ENCODE measurements at places on chromosomes 7 and 10.

DNA sequence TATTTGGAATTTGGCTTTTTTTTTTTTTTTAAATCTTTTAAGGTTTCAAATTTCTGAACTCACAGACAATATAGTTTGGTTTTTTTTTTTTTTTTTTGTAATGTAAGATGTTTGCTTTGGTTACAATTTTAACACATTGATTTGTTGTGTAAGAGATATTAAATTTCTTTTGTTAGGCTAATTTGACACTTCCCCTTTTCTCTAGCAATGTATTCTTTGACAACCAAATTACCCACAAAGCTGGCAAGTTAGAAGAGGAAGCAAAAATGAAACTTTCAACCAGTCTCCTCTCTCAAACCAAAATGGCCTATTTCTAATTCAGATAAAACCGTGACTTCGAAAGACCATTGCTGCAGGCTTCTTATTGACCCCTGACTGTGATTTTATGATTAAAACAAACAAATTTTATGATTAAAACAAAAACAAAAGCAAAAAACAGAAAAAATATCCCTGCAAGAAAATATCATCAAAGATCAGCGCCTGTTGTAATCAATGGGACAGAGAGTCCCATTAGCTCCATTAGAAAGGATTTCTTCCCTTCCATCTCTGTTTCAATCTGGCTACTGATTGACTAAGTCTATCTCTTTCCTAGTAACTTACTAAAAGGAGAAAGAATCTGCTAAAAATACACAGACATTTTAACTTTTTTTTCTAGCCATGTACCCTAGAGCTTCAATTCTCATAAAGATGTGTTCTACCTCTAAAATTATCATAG is 489.2 kb downstream of the MDFIC start:
- H3K27me3 ChIP-seq, result no peaks in the 10 kb centered on the region
- H3K4me3 ChIP-seq, result no peak overlapping the region
- no peaks in the 10 kb centered on the region for H3K36me3 ChIP-seq
- DNase-seq, result no peak
- H3K4me1 ChIP-seq, result no peaks in the 10 kb centered on the region

DNA sequence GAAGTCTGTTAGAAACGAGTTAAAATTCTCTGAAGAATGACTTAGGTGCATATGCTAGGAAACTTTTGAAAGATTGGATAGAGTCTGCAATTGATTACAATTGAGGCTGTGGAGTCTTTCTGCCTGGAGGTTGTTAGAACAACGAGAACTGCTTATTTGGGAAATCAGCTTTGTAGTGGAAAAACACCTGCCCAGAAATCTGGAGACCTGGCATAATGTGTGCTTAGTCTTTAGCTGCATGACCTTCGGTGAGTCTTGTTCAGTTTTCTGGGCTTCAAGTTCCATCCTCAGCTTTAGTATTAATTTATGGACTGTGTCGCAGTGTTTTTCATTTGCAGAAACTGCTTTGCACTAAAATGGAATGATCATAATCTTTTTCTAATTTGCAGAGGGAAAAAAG is 31.7 kb downstream of the CCNY start:
- DNase-seq, result no peak
- H3K27me3 ChIP-seq, result no peaks in the 10 kb centered on the region
- H3K27ac ChIP-seq, result no peak overlapping the region
- H3K36me3 ChIP-seq, result no peaks in the 10 kb centered on the region
- H3K4me1 ChIP-seq, result peaks cover 14% of the 10 kb centered on the region

- H3K27me3 ChIP-seq, result no peaks in the 10 kb centered on the region
- peaks cover 94% of the 10 kb centered on the region for H3K36me3 ChIP-seq
- no peak for DNase-seq
Observed at GRCh38 chr10:28561531-28561930, 28.6 kb downstream of the WAC start.

DNA sequence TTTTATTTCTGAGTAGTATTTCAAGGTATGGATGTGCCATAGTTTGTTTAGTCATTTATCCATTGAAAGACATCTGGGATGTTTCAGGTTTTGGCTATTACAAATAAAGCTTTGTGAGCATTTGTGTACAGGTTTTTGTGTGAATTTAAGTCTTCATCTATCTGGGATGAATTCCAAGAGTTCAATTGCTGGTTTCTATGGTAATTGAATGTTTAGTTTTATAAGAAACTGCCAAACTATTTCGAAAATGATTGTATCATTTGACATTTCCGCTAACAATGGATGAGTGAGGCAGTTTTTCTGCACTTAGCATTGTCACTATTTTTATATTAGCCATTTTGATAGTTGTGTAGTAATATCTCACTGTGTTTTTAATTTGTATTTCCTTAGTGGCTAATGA is 99.4 kb downstream of the WDFY4 start:
- H3K36me3 ChIP-seq, result no peaks in the 10 kb centered on the region
- H3K27me3 ChIP-seq, result peaks cover 5% of the 10 kb centered on the region
- no peaks in the 10 kb centered on the region for H3K4me1 ChIP-seq
- H3K27ac ChIP-seq, result no peak overlapping the region

DNA sequence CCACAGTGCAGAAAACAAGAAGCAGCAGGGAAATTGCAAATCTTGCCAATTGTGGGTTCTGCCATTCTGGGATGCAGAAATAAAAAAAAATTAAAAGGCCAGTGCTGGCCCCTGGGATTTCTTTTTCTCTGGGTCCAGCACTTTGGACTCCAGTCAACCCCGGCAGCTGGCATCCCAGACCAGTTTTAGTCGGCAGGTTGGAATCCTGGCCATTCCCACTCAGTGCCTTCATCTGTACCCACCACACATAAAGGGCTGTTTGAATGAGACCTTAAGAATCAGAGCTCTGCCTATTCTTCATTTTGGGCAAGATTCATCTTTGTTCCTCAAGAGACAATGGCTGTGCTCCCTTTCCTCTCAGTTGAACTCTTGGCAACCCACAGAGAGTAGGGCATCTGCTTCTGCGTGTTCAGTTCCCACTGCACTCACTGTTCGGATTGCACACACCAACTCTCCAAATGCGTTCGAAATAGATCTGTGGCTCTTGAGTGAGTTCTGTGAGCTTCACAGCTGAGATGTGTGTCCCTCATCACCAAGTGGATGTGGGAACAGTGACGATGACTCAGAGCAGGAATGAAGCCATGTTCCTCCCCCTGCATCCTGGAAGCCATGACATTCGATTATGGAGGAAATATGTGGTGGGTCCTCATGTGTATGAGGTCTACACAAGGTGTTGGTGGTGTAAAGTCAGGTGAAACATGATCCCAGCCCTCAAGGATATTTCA is 63.0 kb upstream of the EGFR start:
- H3K27me3 ChIP-seq, result no peaks in the 10 kb centered on the region
- DNase-seq, result no peak
- no peaks in the 10 kb centered on the region for H3K4me1 ChIP-seq
- H3K27ac ChIP-seq, result no peak overlapping the region
- H3K36me3 ChIP-seq, result no peaks in the 10 kb centered on the region

DNA sequence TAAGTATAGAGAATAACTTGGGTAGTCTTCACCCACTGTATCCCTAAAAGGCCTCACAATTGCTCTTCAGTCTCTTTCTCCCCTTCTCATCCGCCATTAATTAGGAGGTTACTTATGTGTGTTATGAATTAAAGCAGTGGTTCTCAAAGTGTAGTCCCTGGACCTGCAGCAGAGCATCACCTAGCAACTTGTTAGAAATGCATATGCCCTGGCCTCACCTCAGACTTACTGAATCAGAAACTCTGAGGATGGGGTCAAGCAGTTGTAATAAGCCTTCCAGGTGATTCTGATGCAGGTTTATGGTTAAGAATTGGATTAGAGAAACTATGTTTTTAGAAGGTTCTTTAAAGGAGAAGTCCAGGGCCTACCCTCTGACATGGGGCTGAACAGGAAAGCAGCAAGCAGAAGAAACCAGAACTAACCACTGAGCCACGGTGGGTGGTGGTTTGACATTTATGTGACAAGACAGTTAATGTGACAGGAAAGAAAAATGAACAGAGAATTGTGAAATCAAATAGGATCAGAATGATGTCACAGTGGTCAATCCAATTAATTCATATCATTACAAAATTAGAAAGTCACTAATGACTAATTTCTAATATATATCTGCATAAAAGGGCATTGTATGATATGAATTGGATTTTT is 37.6 kb downstream of the ENTPD1 start:
- no peak overlapping the region for H3K4me3 ChIP-seq
- peaks cover 8% of the 10 kb centered on the region for H3K27me3 ChIP-seq
- no peaks in the 10 kb centered on the region for H3K36me3 ChIP-seq

GRCh38 chr7:21261627-21262594 is 166.0 kb upstream of the SP4 start:
- peaks cover 7% of the 10 kb centered on the region for H3K27me3 ChIP-seq
- H3K36me3 ChIP-seq, result no peaks in the 10 kb centered on the region
- no peak overlapping the region for H3K4me3 ChIP-seq
- DNase-seq, result peak; percentile 36
- H3K4me1 ChIP-seq, result no peaks in the 10 kb centered on the region

GRCh38 chr7:76304888-76305375 is 2.5 kb downstream of the HSPB1 start:
- no peak overlapping the region for H3K27ac ChIP-seq
- H3K36me3 ChIP-seq, result no peaks in the 10 kb centered on the region
- DNase-seq, result no peak
- no peak overlapping the region for H3K4me3 ChIP-seq

GRCh38 chr10:124653311-124653710 is 90.9 kb downstream of the FAM53B start:
- peak overlapping the region; percentile 99 for H3K27ac ChIP-seq
- H3K36me3 ChIP-seq, result peaks cover 65% of the 10 kb centered on the region
- peaks cover 97% of the 10 kb centered on the region for H3K4me1 ChIP-seq
- no peak overlapping the region for H3K4me3 ChIP-seq
